ENCODE measurements at places on chromosomes 5 and 9. TPM values are rescaled to one million over a fixed set of nuclear protein-coding genes. Genes with fewer than 3 reads are reported as not detected.

- no peak for DNase-seq
These were observed 70.3 kb downstream of the DAB2IP start for GRCh38 chr9:121721770-121722169.

- peak; percentile 43 for DNase-seq
These were observed 345.7 kb downstream of the SPATA31D1 start for GRCh38 chr9:82334286-82334685.

DNA sequence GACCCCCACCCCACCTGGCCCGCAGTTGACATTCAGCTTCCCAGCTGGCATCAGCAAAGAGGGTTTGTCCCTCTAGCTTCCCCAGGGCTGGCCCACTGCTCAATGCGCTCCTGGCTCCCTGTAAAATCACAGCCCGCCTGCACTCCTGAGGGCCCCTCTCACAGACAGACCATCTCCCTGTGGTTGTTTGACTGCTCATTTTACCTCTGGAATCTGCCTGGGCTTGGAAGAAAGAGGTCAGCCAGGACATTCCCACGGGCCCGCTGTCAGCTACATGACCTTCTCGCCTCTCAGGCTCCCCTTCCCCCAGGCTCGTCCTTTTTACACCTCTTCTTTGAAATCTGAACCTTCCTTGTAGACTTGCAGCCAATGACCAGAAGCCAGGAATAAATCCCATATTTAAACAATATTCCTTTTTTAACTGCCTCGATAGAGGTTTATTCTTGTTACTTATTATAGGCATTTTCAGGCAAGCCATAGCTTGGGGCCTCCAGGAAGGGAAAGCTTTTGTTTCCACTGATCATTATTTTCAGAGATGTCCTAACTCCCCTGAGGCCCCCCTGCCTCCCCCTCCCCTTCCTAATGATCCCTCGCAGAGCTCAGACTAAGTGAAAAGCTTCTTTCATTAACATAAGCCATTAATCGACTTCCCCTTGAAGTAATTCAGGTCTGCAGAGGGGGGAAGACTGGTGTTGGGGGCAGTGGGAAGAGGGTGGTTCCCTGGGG is 76.3 kb upstream of the IQGAP2 start:
- no peak for DNase-seq

ISL1 gene
- total RNA-seq, result 4.3 TPM

DNA sequence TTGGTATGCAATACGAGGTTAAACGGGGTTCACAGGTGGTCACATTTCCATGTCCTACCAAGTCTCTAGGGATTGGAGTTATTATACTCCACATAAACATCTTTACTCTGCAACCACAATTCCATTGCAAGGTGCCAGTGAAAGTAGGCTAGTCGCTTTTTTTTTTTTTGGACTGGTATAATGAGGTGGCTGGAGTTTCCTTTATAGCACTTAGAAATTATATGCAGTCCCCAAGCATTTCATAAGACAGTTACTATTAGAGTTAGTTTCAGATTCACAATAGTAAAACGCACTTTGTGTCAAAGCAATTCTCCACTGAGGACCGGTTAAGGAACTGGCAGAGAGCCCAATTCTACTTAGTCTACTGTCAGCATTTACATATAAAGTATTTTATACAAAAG is 1.4 kb downstream of the MEF2C start:
- no peak for DNase-seq

CER1 gene
- total RNA-seq, result not detected

DNA sequence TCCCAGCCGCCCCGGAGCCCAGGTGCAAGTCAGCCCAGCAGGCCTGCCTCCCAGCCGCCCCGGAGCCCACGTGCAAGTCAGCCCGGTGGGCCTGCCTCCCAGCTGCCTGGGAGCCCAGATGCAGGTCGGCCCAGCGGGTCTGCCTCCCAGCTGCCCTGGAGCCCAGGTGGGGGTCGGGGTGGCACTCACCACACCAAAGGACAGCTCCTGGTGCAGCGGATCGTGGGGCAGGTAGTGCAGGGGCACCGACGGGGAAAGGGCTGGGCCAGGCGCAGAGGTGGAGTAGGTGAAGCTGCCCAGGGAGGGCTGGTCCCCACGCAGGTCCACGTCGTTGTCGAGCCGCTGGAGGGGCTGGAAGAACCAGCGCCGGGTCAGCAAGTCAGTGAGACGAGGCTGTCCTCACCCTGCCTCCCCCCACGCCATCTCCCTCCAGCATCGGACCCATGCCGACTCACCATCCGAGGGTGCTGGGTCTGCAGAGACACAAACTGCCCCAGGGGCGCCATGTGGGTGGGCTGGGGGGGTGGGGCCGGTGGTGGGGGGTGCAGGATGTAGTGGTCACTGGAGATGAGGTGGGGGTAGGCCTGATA is 6.7 kb downstream of the RNF44 start:
- DNase-seq, result no peak

DNA sequence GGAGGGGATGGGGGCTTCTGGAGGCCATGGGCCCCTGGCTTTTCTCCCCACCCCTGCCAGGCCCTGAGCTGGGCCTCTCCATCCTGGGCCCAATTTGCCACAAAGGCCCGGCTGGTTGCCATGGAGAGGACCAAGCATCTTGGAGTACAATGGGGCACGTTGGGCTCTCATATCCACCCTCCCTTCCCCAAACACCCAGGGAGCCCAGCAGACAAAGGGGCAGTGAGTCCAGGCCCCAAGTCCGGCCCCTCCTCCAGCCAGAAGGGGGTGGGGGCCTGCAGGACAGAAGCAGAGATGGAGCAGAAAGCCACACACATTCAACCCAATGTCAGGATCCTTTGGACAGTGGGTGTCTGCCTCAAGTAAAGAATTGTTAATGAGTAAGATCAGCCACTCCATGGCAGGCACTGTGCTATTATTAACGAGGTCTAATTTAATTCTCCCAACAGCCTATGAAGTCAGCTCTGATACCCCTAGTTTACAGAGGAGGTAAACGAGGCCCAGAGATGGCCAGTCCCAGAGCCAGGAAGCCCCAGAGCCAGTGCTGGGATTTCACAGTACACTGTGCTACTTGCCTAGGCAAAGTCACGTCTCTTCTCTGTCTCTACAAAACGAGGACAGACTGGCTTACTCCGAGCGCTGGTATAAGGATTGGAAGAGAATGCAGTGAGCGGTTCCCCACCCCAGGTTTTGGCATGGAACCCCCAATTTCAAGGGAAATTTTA is 2.3 kb downstream of the CRB2 start:
- no peak for DNase-seq

PTGR1 gene
- 80.7 TPM for total RNA-seq

AQP7 gene
- not detected for total RNA-seq

DNA sequence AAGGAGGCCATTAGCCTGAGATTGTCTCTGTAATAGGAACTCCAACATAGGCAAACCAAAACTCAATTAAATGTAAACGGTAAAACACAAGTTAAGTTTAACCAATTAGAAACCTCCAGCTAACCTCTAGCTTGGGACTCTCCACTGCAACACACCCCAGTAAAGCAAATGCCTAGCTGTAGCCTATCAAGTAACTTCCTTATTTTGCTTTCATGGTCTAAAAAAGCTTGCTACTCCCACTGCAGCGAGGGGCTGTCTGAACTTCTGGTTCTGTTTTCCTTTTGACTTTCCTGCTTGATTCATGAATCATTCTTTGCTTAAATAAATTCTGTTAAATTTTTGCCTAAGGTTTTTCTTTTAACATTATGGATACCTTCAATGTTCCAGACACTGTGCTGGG is 24.4 kb upstream of the C5orf46 start:
- no peak for DNase-seq

CLIC3 gene
- total RNA-seq, result 16.1 TPM

DNA sequence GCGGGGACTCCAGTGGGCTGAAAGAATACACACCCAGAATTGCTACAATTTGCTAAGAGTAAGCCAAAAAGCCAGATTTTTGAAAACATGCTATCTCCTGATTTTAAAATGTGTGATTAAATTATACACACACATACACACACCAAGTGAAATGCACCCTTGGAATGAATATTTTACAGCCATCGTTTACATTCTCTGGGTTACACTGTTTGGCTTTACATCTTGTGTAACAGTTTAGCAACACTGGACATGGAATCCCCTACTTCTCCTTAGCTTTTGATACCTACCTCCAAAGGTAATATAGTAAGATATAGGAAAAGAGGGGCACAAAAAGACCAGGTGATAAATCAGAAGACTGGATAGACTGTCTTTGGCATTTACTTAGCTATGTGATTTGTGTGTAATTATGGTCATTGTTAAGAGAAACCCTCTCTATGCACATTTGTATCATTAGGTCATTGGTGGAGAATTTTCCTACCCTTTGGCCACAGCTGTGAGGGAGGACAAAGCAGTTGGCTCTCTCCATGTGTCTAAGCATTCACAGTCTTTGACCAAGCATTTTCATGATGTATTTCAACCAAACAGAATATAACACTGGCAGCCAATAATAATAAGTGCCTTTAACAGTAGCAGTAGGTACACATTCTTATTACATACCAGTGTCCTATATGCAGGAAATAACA is 7.6 kb downstream of the SVEP1 start:
- no peak for DNase-seq

DNA sequence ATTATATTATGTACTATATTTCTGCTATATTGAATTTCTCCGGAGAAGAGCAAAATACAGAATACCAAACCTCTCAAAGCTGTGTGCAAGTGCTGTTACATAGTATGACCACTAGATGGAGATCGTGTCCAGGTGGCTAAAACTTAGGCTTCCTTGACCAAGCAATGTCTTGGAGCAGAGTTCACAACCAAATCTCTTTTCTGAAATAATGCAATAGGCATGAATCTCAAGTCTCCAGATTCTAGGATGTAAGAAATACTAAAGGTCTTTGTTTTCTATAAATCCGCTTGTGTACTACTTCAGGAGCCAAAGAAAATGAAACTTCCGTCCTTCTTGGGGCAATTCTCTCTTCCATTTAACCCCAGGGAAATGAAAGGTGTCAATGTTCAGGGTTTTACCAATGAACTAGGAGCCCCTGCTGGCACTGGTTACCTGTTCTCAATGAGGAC is 181.5 kb upstream of the RAI14 start:
- DNase-seq, result peak; percentile 60

HSPB3 gene
- total RNA-seq, result 8.6 TPM

RGS7BP gene
- total RNA-seq, result not detected

- no peak for DNase-seq
These were observed 136.5 kb downstream of the SNX18 start for GRCh38 chr5:54653956-54654614.

DNA sequence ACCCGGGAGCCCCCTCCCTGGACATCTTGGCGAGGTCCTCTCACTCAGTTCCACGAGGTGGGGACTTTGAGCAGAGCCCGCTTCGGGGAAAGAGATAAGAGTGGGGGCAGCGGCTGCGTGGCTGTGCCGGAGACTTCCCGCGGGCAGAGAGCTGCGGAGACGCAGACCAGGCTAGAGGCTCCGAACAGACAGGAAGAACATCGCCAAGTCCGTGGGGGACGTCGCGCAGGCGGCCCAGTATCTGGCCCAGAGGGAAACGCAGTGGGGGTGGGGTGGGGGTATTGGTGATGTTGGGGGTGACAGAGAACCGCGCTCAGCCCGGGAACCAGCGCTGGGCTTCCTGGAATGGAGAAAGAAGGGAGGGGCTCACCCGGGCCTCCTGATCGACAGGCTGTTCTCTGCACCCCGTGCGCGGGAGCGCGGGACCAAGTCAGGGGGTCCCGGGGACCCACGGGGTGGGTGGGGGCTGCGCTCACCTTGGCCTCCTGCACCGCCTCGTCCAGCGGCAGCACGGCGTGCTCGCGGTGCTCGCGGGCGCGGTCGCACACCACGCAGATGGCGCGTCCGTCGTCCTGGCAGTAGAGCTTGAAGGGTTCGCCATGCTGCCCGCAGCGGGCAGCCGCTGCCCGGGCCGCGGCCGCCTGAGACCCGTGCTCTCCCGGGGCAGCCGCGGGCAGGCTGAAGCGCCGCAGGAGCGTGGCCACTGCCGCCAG is 727 bp downstream of the TRIM7 start:
- DNase-seq, result no peak

SEMA4D gene
- total RNA-seq, result not detected

CYSTM1 gene
- 11.6 TPM for total RNA-seq

GRCh38 chr9:108973895-108974294 is 39.4 kb downstream of the CTNNAL1 start:
- no peak for DNase-seq

TMEM38B gene
- 10.0 TPM for total RNA-seq

- no peak for DNase-seq
These were observed 364.4 kb downstream of the GADD45G start for GRCh38 chr9:89969156-89969675.

GRCh38 chr5:40605295-40605958 is 74.3 kb upstream of the PTGER4 start:
- no peak for DNase-seq

GRCh38 chr5:134510970-134511795 is 14.3 kb upstream of the JADE2 start:
- DNase-seq, result peak; percentile 28

CTSV gene
- 0.27 TPM for total RNA-seq

DNA sequence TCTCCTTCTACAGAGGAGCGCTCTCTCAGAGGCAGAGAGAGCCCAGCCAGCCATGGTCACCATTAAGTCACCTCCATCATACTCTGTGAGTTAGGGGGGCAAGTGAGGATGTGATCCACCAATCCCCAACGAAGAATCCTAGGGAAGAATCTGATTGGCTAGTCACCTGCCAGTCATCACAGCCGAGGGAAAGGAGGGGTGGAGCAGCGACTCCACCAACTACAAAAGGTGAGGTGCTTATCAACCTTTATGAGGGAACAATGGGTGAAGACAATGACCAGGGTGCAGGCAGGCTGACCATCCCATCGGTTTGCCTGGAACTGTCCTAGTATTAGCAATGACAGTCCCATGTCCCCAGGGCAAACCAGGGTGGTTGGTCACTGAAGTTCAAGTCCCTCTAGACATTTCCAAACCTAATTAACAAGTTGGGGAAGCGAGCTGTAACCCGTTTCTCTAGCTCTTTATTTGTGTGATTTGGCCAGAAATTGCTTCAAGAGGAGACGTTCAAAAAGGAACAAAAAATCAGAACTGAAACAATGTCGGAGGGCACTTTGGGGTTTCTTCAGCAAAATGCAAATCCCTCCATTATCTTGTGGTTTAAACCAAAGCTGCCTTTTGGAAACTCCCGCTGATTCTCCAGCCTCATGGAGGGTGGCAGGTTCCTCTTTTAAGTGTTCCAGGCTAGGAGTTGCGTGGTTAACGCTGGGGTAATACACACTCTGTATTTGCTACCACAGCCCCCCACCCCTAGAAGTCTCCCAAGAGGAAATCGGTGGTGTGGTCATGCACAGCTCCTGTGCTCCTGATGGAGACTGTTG is 18.8 kb upstream of the FCN1 start:
- no peak for DNase-seq

DHFR gene
- total RNA-seq, result 33.3 TPM

DNA sequence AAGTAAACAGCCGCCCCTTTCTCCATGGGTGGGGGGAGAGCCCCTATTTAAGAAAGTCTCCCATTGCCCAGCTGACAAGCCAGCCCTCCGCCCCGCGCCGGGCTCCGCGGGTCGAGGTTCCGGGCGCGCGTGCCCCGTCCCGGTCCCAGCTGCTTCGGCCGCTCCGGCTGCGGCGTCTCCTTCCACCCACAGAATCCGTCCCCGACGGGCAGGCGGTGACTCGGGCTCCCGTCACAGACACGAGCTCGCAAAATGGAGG is 223 bp downstream of the NR3C1 start:
- DNase-seq, result no peak

GRCh38 chr5:103034662-103035392 is 85.1 kb downstream of the GIN1 start:
- no peak for DNase-seq

Measured in HFFc6 (cell line).